ENCODE measurements at places on chromosomes 3 and 15. TPM values are rescaled to one million over a fixed set of nuclear protein-coding genes. Genes with fewer than 3 reads are reported as not detected.

- H3K36me3 ChIP-seq = no peaks in the 10 kb centered on the region
- H3K27me3 ChIP-seq = no peaks in the 10 kb centered on the region
- H3K4me3 ChIP-seq = no peak overlapping the region
- H3K27ac ChIP-seq = no peak overlapping the region
Observed at GRCh38 chr15:88083811-88084760, 172.5 kb downstream of the NTRK3 start.

Gene SYNPR
- not detected for total RNA-seq

DNA sequence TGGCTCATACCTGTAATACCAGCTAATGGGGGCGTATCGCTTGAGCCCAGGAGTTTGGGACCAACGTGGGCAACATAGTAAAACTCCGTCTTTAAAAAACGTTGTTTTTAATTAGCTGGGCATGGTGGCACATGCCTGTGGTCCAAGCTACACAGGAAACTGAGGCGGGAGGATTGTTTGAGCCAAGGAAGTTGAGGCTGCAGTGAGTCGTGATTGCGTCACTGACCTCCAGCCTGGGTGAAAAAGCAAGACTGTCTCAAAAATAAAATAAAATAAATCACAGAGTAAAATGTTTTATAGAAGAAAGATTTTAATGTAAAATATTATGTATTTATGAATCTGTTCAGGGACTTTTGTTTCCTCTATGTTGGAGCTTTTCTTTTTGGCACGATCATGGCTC is 15.3 kb upstream of the STRIT1 start:
- no peak for DNase-seq
- H3K36me3 ChIP-seq = no peaks in the 10 kb centered on the region
- H3K27me3 ChIP-seq = no peaks in the 10 kb centered on the region
- no peak overlapping the region for H3K27ac ChIP-seq
- no peak overlapping the region for H3K4me3 ChIP-seq
- H3K4me1 ChIP-seq = no peaks in the 10 kb centered on the region

GRCh38 chr15:68340726-68341671 is 63.5 kb downstream of the FEM1B start:
- no peaks in the 10 kb centered on the region for H3K36me3 ChIP-seq
- H3K4me3 ChIP-seq = no peak overlapping the region
- H3K27me3 ChIP-seq = no peaks in the 10 kb centered on the region
- H3K4me1 ChIP-seq = no peaks in the 10 kb centered on the region

DNA sequence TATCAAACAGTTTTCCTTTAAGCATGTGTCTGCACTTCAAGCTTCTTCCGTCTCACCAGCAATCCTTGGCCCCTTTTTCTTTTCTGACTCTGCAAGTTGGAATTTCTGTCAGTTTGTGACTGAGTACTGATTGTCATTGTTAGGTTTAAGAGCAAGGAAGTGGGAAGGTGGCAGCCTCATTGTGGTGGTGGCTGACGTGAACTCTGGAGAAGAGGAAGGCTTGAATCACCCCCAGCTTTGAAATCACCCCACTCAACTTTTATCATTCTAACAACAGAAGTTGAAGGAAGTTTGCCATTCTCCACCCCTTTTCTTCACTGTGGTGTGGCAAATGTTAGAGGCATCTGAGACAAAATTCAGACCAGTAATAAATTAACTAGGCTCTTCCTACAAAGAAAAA is 231.6 kb upstream of the AGTR1 start:
- no peaks in the 10 kb centered on the region for H3K4me1 ChIP-seq
- no peak overlapping the region for H3K4me3 ChIP-seq
- DNase-seq = no peak
- H3K27ac ChIP-seq = no peak overlapping the region
- no peaks in the 10 kb centered on the region for H3K36me3 ChIP-seq
- no peaks in the 10 kb centered on the region for H3K27me3 ChIP-seq

- H3K4me1 ChIP-seq = peaks cover 15% of the 10 kb centered on the region
- H3K4me3 ChIP-seq = peak within 1 kb of the TSS; percentile 72
- DNase-seq = peak; percentile 78
- H3K27me3 ChIP-seq = no peaks in the 10 kb centered on the region
- H3K36me3 ChIP-seq = no peaks in the 10 kb centered on the region
- peak within 1 kb of the TSS; percentile 61 for H3K27ac ChIP-seq
Observed at GRCh38 chr3:142148792-142149672, at the start of gene TFDP2. Gene TFDP2, minus strand, starts transcription at chr3:142149544. Its CDS starts 47,795 bp downstream, at chr3:142101749.

Gene IL17RD
- total RNA-seq = 0.04 TPM

Gene SLC6A11
- not detected for total RNA-seq

DNA sequence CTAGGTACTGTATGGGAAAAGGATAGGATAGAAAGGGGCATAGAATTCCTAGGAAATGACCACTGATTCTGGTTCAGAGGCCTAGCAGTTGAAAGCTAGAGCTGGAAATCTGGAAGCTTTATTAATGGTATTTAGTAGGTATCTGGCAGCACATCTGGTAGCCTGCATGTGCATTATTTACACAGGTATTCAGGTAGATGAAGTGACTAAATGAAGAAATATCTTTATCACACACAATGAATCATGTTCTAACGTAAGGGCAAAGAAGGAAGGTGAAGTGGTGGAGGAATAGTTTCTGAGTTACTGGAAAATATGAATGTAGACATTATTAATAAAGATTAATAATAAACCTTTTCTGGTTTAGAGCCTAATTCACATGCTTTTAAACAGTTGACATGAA is 119.9 kb downstream of the MBNL1 start:
- peaks cover 70% of the 10 kb centered on the region for H3K4me1 ChIP-seq
- no peak for DNase-seq
- H3K36me3 ChIP-seq = peaks cover 6% of the 10 kb centered on the region
- no peaks in the 10 kb centered on the region for H3K27me3 ChIP-seq
- H3K27ac ChIP-seq = no peak overlapping the region

Gene CRYGS
- total RNA-seq = 3.0 TPM

- no peaks in the 10 kb centered on the region for H3K36me3 ChIP-seq
- H3K4me3 ChIP-seq = no peak overlapping the region
- H3K27ac ChIP-seq = no peak overlapping the region
- H3K27me3 ChIP-seq = no peaks in the 10 kb centered on the region
- DNase-seq = no peak
Observed at GRCh38 chr3:76039431-76039830, 254.1 kb upstream of the ZNF717 start.

- H3K4me1 ChIP-seq = no peaks in the 10 kb centered on the region
- H3K27me3 ChIP-seq = no peaks in the 10 kb centered on the region
- H3K27ac ChIP-seq = no peak overlapping the region
- no peaks in the 10 kb centered on the region for H3K36me3 ChIP-seq
- H3K4me3 ChIP-seq = no peak overlapping the region
Observed at GRCh38 chr3:22216601-22217000, 465.6 kb upstream of the ZNF385D start.

DNA sequence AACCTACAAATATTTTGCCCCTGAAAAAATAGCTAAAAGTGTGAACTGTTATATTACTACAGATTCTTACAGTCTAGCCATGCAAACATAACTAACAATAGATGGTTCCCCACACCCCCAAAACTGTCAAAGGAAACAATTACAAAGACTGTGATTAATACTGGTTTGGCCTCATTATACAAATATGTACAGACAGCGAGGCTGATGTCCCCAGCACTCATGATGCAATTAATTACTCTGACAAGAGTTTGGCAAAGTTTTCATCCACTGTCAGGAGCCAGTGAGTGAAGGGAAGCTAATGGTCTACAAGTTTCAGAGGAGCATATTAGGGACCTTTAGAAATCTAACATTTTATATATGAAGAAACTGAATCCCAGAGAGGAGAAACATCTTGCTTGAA is 61.0 kb downstream of the HMG20A start:
- H3K4me3 ChIP-seq = no peak overlapping the region
- no peak for DNase-seq
- no peak overlapping the region for H3K27ac ChIP-seq
- H3K27me3 ChIP-seq = no peaks in the 10 kb centered on the region

Gene GRAMD2A
- not detected for total RNA-seq

DNA sequence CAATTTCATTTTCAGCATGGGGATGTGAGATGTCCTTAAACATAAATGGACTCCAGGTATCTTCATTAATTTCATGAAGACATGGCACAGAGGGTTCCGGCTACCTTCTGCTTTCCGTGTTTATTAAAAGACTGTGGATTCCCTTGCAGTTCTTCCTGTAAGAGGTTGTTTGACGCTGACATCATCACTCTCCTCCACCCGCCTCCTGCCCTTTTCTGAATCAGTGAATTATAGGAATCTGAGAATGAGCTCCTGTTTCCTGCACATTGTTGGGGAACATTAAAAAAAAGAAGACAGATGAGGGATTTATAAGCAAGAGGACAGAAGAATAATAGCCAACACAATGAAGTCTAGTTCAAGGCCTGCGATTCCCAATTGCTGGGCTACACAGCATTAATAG is 191.3 kb downstream of the LPP start:
- no peak overlapping the region for H3K4me3 ChIP-seq
- no peak for DNase-seq
- no peaks in the 10 kb centered on the region for H3K27me3 ChIP-seq
- H3K36me3 ChIP-seq = no peaks in the 10 kb centered on the region
- no peak overlapping the region for H3K27ac ChIP-seq
- peaks cover 3% of the 10 kb centered on the region for H3K4me1 ChIP-seq

Gene INSYN1
- total RNA-seq = not detected

GRCh38 chr3:194142156-194142910 is 6.4 kb downstream of the HES1 start:
- H3K4me1 ChIP-seq = peaks cover 19% of the 10 kb centered on the region
- H3K4me3 ChIP-seq = no peak overlapping the region
- no peak for DNase-seq
- H3K27ac ChIP-seq = peak overlapping the region; percentile 55
- peaks cover 5% of the 10 kb centered on the region for H3K27me3 ChIP-seq
- H3K36me3 ChIP-seq = no peaks in the 10 kb centered on the region

GRCh38 chr3:105805404-105805803 is 63.4 kb downstream of the CBLB start:
- H3K36me3 ChIP-seq = no peaks in the 10 kb centered on the region
- DNase-seq = no peak
- no peaks in the 10 kb centered on the region for H3K27me3 ChIP-seq

Gene ALG1L2
- total RNA-seq = 1.1 TPM

DNA sequence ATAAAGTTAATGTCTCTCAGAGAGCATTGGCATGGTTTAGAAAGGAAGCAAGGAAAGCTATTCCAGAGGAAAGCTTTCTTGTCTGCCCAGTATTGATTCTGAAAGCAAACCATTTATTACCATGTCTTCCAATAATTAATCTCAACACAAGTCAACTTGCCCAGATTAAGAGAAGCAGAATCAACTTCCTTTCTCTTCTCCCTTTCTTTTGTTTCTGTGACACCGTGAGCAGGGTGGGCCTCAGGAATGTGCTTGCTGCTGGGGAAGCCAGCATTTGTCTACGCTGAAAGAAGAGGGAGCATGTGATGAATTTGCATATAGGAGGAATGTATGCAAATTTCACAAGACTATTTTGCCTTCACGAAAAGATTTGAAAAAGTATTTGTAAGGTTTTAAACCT is 368.6 kb upstream of the ROPN1 start:
- no peaks in the 10 kb centered on the region for H3K4me1 ChIP-seq
- H3K27me3 ChIP-seq = no peaks in the 10 kb centered on the region
- no peak overlapping the region for H3K27ac ChIP-seq
- no peak overlapping the region for H3K4me3 ChIP-seq

Gene COL6A6
- total RNA-seq = not detected

GRCh38 chr3:60325610-60326170 is 925.6 kb downstream of the FHIT start:
- no peak overlapping the region for H3K4me3 ChIP-seq
- DNase-seq = no peak
- H3K36me3 ChIP-seq = no peaks in the 10 kb centered on the region
- H3K27ac ChIP-seq = no peak overlapping the region
- no peaks in the 10 kb centered on the region for H3K4me1 ChIP-seq

Gene SLC12A1
- total RNA-seq = not detected

Gene PRR23E
- total RNA-seq = not detected

DNA sequence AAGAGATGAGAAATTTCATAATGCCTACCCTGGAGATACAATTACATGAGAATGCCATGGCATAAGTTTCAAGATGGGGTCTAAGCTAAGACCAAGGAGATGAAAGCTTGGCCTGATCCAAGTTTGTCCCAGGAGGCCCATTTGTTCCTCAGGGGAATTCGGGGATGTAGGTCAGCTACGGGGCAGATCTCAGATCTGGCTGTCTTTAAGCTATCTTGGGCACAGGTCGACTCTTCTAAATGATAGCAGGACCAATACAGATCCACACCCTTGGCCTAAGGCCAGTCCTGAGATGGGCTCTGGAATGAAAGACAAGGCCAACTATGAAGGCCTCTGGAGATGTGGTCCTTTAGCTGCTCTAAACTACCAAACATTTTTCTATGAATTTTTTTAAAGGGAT is 16.6 kb downstream of the ABI3BP start:
- no peak overlapping the region for H3K27ac ChIP-seq
- DNase-seq = no peak
- no peak overlapping the region for H3K4me3 ChIP-seq

DNA sequence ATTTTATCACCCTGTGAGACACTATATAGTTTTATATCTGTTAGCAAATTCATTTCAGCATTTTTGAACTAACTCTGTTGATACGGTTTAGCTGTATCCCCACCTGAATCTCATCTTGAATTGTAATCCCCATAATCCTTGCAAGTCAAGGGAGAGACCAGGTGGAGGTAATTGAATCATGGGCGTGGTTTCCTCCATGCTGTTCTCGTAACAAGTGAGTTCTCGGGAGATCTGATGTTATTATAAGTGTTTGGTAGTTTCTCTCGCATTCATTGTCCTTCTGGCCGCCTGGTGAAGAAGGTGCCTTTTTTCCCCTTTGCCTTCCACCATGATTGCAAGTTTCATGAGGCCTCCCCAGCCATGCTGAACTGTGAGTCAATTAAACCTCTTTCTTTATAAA is 53.2 kb upstream of the TMC3 start:
- no peak overlapping the region for H3K27ac ChIP-seq
- no peaks in the 10 kb centered on the region for H3K4me1 ChIP-seq
- H3K36me3 ChIP-seq = no peaks in the 10 kb centered on the region
- no peak for DNase-seq
- H3K4me3 ChIP-seq = no peak overlapping the region

DNA sequence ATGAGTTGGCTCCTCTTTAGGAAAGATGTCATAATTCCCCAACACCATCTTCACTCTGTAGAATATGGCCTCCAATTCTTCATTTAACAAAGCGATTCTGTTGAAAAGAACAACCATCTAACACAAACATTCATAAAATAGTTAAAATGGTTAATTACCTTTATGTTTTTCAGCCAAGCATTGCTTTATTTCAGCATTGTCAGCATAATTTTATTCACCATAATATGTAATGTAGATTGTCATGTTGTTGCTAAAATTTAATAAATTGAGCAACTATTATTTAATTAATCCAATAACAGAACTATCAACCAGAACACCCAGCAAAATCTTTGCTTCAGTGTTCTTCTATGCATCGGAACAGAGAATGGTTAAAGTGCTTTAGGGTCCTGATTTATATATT is 46.2 kb upstream of the EPHA3 start:
- H3K4me3 ChIP-seq = no peak overlapping the region
- H3K27ac ChIP-seq = no peak overlapping the region
- no peaks in the 10 kb centered on the region for H3K27me3 ChIP-seq

- H3K4me3 ChIP-seq = no peak overlapping the region
- H3K27me3 ChIP-seq = no peaks in the 10 kb centered on the region
- H3K4me1 ChIP-seq = no peaks in the 10 kb centered on the region
- H3K36me3 ChIP-seq = no peaks in the 10 kb centered on the region
- no peak overlapping the region for H3K27ac ChIP-seq
Observed at GRCh38 chr15:24683736-24684135, 8.2 kb downstream of the NPAP1 start.

Measured in CD8-positive, alpha-beta memory T cell (primary cell).